Psoas muscle (tissue), 8 donors: ENCODE measurements at places on chromosomes 6 and 20. TPM values are rescaled to one million over a fixed set of nuclear protein-coding genes. Genes with fewer than 3 reads are reported as not detected.

The ARMH2 gene
- polyA plus RNA-seq, result not detected

The THBS2 gene
- polyA plus RNA-seq, result 1.3 TPM

The HLA-DOB gene
- 0.10 TPM for polyA plus RNA-seq

The CPNE5 gene
- 0.10 TPM for polyA plus RNA-seq

The ZBTB46 gene
- polyA plus RNA-seq, result 3.1 TPM

The TAGAP gene
- 0.06 TPM for polyA plus RNA-seq

The COL11A2 gene
- polyA plus RNA-seq, result 0.69 TPM

The HNF4A gene
- polyA plus RNA-seq, result 0.03 TPM

The MOXD1 gene
- 0.10 TPM for polyA plus RNA-seq
